ENCODE measurements at places on chromosomes 4 and X.

- DNase-seq, result no peak
Observed at GRCh38 chrX:100647095-100647494, 3.1 kb downstream of the SRPX2 start.

GRCh38 chr4:153438916-153439756, 27.0 kb upstream of the TMEM131L start:
- DNase-seq, result no peak

DNA sequence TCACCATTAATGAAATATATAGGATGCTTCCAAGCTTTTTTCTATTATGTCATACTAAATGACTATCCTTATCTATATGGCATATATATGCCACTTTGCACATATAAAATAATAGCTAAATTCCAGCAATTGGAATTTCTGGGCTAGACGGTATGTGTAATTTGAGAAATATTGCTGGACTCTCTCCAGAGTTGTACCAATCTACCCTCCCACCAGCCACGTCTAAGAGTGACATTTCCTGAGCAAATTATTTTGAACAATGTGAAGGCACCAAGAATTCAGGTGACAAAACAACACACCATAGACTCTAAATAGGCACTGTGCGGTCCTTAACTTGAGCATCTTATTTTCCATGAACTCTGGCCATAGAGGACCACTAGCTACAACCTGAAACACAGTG, 62.3 kb downstream of the RFC1 start:
- no peak for DNase-seq

DNA sequence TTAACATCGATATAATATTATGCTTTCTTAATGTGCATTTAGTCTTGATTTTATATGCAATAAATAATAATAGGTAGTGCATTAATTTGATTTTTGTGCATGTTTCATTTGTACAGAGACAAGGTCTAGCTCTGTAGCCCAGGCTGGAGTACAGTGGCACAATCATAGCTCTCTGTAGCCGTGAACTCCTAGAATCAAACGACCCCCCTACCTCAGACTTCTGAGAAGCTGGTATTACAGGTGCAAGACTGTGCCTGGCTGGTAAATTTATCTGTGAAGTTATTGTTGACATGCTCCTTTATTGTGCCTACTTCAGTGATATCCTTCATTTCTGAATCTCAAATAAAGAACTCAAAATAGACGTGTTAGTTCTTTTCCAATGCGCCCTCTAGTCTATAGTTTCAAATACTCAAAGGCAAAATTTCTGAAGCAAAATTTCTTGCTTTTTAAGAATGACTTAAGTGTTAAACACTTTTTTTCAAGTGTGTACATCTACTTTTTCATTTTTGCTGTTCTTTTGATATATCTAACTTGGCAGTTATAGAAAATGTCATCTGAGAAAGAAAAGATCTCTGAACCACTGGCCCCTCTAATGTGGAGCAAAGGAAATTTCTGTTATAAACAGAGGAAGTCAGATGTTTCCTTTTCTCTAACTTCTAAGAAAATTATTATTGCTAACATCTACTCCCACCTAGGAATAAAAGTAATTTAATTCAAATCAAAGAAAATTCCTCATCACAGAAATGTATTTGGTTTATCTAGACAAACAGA, 28.3 kb upstream of the GUCY1A1 start:
- no peak for DNase-seq

GRCh38 chrX:20414066-20414465, 147.4 kb upstream of the RPS6KA3 start:
- DNase-seq, result no peak

GRCh38 chr4:1216076-1216614, 32.8 kb downstream of the CTBP1 start:
- DNase-seq, result no peak

DNA sequence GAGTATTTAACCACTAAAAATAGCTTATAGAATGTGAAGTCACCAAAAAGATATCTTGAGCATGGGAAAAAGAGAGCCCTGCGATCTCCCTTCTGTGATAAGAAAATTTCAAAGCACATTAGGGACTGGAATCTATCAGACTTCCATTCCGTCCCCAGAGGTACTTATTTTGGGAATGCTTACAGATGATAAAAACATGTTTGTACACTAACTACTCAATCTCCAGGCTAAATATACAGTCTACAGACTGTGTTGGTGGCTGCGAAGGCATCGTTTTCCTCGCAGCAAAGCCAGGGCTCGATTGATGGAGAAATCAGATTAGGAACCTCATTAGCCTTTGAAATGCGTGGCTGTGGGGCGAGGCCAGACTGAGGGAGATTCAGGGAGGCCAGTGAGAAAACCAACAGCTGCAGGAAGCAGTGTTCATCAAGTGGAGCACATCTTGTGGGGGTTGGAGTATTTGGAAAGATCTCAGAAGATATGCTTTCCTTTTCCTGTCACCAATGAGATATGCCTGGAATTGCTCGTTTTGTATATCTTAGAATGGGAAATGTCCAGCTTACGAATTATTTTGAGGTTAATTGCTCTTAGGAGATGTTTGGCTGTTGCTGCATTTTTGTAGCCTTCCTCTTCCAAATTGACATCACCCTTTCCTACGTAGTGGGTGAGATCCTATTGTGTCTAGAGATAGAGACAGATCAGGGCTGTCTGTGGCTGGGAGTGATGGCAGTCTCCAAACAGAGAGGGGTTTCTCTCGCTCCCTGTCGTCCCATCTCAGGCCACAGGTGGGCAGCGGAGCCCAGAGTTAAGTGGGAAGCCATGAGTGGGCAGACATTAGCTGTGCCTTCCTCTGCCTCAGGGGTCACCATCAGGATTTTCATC, 224.9 kb upstream of the FAT1 start:
- DNase-seq, result no peak

DNA sequence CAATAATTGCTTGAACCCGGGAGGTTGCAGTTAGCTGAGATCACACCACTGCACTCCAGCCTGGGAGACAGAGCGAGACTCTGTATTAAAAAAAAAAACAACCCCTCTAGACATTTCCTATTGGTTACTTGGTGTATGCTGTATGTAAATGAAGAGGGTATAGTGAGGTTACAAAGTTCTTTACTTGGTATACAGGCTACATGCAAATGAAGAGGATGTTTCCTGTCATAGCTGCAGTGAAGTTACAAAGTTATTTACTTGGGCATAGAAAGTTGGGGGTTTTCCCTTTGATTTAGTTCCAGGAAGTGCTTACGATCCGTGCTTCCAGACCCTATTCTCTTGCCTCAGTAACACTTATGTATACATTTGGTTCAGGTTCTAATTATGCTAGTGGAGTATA, 38.4 kb upstream of the CLNK start:
- DNase-seq, result no peak

GRCh38 chr4:77023920-77024319, 51.9 kb downstream of the CCNI start:
- no peak for DNase-seq

DNA sequence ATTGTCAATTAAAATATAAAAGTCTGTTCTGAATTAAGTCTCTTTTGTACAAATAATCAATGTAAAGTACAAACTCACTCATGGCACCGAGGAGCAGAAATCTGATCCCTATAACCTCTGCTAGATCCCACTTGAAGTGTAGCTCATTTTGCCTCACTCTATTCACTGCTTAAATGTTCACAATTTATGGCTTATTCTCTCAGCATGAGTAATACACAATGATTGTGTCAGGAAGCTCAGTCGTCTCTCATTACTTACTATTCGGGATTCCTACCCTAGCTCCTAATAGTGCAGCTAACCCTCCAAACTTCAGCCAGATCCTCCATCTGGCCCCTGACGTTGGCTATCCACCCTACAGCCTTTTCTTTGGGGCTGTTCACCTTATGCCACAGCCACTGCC, 4.7 kb upstream of the AMMECR1 start:
- DNase-seq, result no peak

GRCh38 chrX:3811331-3812311, 98.2 kb upstream of the PRKX start:
- DNase-seq, result peak; percentile 66

- no peak for DNase-seq
Observed at GRCh38 chr4:184434021-184434420, 40.3 kb downstream of the IRF2 start.

- DNase-seq, result no peak
Observed at GRCh38 chr4:77800483-77801259, 18.5 kb downstream of the CNOT6L start.

DNA sequence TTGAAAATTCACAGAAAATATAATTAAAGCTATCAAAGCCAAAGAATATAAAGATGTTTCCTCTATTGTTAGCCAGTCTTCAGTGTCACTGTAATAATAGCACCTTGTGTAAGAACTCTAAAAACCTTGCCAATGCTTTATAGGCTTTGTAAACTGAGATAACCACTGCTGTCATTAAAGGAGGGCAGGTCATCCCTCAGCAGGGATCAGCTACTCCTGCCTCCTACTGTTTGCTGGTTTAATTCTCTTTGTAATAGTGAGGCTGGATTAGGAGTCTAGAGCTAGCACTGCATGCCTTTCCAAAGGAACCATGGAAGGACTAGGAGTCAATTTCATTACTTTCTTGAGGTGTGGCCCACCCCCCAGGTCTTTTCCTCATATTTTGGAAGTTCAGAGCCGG, 46.2 kb downstream of the FHIP1A start:
- no peak for DNase-seq

GRCh38 chr4:170591076-170591475, 501.3 kb upstream of the AADAT start:
- no peak for DNase-seq

DNA sequence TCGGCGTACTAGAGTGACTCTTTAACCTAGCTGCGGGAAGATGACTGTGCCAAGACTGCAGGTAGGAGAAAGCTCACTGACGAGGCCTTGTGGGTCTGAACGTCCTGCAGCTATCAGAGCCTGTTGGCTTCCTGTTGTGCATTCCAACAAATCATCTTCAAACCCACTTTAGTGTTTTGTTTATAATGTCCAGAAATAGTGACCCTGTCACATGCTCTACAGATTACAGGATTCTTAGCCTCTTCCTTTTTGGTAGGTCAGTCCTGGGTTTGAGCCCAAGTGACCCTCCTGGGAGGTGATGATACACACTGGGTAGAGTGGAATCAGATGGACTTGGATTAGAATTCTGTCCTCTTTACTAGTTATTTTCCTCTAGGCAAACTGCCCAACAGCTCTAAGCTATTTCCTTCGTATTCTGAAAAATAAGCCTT, 33.2 kb downstream of the HTT start:
- no peak for DNase-seq

DNA sequence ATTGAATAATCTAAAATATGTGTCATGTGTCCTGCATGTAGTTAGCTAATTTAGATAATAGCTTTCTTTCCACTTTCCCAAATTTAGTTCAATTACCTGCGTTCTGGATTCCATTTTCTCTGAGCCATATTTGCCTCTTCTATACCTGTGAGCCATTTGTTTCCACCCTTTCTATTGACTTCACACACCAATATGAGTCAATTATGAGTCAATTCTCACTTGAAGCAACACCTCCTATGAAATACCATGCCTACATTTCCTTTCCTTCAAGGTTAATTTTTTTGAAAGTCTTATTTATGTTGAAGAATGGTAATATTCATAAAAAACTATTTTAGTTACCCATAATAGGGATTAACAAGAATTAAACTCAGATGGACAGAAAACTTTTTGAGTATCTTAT, 25.8 kb downstream of the NPY2R start:
- DNase-seq, result no peak

DNA sequence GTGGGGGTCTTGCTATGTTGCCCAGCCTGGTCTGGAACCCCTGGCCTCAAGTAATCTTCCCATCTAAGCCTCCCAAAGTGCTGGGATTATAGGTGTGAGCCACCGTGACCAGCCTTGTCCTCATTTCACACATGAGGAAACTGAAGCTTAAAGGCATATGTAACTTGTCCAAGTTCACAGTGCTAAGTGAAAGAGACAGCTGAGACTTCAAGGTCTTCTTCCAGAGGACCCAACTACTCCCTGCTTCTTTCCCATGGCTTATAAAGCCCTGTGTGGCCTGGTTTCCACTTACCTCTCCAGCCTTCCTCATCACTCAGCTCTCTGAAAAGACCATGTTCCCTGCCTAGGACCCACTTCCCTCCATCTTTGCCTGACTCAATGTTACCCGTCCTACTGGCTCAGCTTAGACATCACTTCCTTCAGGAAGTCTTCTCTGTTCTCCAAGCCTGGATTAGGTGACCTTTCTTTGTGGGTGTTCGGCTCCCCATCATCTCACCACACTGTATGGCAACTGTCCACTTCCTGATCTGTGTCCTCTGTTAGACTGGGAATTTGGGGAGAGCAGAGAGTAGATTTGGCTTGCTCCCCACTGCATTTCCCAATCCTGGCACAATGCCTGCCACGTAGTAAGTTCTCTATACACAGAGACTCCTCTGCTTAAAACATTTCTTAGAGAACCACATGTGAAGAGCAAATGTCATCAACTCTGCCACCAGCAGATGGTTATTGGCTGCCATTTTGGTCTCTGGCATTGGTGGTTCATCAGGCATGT, 30.4 kb upstream of the LAMP2 start:
- DNase-seq, result no peak

DNA sequence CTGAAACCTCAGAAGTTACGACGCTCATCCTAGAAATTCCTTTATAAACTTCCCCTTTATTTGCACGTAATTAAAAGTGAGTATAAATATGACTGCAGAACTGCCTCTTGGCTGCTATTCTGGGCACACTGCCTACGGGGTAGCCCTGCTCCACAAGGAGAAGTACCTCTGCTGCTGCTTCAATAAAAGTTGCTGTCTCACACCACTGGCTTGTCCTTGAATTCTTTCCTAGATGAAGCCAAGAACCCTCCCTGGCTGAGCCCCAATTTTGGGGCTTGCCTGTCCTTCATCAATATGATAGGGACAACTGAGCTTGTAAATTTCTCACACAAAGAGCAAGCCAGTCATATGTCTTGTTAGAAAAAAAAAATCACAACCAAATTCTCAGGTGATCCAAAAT, 115.8 kb downstream of the VEGFC start:
- no peak for DNase-seq

DNA sequence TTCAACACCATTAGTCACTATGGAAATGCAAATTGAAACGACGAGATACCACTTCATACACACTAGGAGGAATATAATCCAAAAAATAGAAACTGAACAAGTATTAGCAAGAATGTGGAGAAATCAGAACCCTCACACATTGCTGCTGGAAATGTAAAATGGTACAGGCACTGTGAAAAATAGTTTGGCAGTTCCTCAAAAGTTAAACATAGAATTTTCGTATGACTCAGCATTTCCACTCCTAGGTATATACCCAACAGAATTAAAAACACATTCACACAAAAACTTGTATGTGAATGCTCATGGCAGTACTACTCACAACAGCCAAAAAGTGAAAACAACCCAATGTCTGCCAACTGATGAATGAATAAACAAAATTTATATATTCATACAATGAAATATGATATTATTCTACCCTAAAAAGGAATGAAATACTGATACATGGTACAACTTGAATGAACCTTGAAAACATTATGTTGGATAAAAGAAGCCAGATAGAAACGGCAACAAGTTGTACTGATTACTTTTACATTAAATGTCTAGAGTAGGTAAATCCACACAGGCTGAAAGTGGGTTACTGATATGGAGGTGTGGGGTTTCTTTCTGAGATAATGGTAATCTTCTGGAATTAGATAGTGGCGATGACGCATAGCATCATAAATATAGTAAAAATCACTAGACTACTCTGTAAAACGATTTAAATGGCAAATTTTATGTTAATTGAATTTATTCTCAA, 22.3 kb downstream of the TEC start:
- no peak for DNase-seq

All from midbrain (tissue), 1 donor.